ENCODE measurements at places on chromosomes 4 and X. TPM values are rescaled to one million over a fixed set of nuclear protein-coding genes. Genes with fewer than 3 reads are reported as not detected.

- no peak for DNase-seq
Measured at GRCh38 chr4:84258905-84259830, 239.9 kb downstream of the NKX6-1 start.

DNA sequence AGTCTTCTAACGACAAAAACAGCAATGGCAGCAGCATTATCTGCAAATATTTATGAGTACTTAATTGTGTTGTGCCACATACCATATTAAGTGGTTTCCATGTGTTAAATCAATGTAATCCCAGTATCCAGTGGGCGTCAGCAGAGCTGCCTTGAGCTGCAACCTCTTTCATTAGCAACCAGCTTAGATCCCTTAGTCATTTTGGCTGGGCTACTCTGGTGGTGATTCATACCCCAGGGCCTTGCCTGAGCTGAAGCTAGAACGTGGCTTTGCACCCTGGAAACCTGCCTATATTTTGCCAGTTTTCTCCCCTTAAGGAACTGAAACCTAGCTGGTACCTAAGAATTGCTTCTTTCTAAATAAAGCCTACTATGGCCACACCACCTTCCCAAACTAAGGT, 474.3 kb upstream of the FTHL17 start:
- no peak for DNase-seq

- no peak for DNase-seq
Measured at GRCh38 chrX:120269373-120270035, 18.9 kb downstream of the ZBTB33 start.

Gene MAGEA10
- not detected for total RNA-seq

DNA sequence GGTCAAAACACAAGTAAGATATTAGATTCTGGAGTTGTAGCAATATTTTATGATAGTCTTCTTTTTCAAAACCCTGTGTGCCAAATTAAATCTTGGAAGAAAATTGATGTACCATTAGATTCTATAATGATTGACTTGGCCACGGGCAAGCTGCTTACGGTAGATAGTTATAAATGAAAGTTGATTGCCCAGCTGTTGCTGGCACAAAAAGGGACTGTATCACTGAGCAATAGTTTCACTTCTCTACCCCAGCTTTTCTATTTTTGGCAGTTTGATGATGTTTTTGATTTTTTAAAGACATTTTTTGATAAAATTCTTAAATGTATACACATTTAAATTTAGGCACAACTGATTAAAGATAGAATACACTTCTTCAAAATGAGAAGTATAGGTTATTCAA, 333.3 kb downstream of the TRAM1L1 start:
- no peak for DNase-seq

- no peak for DNase-seq
Measured at GRCh38 chr4:11908712-11909111, 480.0 kb upstream of the HS3ST1 start.

GRCh38 chr4:56655209-56655626, 25.9 kb downstream of the HOPX start:
- DNase-seq, result peak; percentile 30

GRCh38 chrX:26083093-26083492, 55.0 kb upstream of the MAGEB18 start:
- no peak for DNase-seq

DNA sequence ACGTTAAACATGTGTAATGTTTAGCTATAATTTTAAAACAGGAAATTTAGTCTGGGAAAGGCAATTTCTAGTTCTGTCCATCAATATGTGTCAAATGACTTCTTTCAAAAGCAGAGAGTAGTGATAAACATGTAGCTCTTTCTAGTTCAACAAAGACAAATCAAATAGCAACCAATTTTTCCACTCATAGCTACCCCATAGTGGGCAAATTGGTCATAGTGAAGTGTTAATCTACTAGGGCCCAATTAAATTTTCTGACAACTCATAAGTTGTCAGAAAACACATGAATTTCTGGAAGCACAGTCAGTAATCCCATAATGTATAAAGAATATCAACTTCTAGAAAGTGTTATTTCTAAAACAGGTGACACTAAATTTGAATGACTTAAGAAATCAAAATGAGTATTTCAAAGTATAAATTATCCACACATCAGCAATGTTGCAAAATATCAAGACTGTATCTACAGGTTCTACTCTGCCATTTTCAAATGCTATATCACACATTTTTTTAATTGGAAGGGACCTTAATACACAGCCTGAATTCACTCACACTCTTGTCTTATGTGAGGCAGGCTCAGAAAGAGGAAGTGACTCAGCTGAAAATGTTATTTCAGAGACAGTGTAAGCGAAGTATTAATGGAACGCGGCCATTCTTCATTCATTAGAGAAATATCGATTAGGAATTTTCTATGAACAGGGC, 7.7 kb downstream of the OCIAD2 start:
- DNase-seq, result no peak

DNA sequence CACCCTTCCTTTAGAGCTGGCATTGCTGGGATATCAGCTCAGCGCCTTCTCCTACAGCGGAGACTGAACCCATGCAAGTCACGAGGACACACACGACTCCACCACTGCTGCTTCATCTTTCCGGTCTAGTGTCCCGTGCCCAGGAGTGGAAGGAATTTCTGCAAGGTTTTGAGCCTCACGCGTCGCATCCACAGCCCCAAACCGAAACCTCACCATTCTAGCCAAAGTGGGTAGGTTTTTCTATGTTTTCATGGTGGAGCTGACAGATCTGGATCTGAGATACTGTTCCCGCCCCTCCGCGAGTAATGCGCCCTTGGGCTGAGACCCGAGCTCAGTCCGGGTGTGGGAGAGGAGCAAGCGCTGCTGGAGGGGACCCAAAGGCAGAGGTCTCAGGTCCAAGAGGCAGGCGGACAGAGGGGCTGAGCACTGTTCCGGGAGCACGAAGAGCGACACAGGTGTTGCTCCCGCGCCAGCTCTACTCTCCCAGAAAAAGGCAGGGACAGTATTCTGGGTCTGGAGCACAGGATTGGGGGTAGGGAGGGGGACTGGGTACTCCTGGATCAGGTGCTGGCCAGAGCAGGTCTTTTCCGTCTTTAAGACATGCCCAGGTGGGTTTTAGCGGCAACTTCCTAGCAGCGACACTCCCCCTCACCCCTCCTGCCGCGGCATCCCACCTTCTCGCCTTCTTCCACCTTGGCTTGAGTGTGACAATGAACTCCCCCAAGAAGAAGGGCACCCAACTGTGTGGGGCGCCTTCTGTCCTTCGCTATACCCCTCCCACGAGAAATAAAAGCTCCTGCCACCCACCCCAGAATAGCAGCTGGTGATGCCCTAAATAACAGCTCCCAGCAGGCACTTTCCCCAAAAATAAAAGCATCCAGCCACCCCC, 1.8 kb downstream of the EPHA5 start:
- DNase-seq, result no peak

Gene MAOA
- total RNA-seq, result not detected

DNA sequence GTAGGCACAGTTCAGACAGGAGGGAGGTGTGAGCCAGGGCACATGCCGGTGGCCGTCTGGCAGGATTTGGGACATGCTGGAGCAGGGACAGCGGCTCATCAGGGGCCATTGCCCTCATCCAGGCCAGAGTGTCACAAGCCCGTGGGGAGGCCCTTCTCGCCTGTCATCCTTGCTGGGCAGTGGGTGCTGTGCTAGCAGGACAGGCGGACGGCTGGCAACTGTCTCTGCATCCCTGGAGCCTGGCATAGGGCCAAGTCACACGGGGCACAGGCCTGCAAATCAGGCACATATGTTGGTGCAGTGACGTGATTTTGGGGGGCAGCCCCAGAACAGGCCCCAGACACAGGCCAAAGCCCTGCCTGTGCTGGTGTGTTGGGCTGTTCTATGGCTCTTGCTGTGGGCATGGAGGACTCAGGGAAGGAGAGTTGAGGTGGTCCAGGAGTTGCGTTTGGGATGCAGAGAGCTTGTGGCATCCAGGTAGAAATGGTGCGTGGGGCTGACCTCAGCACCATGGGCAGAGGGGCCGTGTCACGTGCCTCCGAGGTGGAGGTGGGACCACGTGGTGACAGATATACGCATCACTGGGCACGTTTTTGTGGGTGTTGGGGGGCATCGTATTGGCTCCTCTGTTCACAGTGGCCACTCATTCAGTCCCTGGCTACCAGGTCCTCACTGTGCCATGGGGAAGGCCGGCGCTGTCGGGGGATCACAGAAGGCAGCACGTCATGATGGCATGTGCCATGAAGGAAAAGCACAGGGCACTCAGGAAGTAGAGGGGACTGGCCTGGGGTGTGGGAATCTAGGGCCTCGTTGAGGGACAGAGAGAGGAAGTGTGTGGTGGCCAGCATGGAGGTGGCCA, 14.6 kb upstream of the MSANTD1 start:
- DNase-seq, result no peak

Gene TMEM255A
- total RNA-seq, result not detected

DNA sequence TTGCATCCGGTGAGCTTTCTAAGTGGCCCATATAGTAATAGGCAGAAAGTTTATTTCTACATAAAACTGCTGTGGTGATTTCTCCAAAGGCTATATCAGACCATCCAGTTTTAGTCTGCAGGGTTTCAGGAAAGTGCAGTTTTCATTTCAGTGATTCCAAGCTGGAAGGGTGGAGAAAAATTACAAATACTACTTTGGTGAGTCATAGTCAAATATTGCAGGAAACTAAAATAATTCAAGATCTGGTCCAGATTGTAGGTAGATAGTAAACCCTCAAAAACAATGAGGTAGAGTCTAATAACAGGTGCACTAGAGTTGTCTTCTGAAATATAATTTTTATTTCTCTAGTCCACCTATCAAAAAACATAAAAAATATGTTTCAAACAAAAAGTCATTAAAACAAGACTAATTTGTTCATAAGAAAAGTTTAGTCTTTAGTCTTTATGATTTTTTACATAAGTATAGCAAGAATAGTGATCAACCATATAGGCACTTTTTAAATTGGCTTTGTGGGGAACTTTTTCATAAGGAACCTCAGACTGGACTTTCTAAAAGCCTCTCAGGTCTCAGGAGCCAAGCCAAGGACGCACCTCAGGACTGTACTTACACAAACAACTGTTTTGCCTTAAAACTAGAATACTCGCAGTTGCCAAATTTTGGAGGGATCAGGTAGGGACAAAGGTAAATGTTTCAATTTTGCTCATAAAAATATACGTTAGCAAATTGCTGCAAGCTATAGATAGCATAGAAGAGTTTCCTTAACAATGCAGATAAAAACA, 101.8 kb upstream of the TLR3 start:
- no peak for DNase-seq

Gene MAGEC3
- not detected for total RNA-seq

- DNase-seq, result no peak
Measured at GRCh38 chrX:40237731-40238178, 140.0 kb upstream of the BCOR start.

Gene FIP1L1
- total RNA-seq, result 70.9 TPM

- no peak for DNase-seq
Measured at GRCh38 chrX:109776432-109776831, 43.4 kb upstream of the ACSL4 start.

DNA sequence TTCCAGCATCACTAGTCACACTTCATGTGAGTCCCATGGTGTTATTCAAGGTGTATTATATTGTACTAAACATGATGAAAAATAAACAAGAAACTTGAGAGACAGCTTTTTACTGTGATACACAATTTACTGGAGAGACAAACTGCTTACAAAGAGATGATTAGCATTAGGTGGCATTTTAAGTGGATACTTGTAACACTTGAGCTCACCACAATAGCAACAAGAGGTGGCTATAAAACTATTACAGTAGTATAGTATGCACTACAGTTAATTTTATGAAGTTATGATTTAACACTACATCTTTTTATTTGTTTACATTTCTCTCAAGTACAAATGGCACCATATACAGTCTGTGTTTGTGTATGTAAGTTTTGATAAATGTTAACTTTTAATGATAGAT, 246.6 kb downstream of the PARM1 start:
- no peak for DNase-seq

GRCh38 chrX:95678679-95679078, 1006.0 kb upstream of the DIAPH2 start:
- DNase-seq, result no peak

Gene CXCR3
- total RNA-seq, result 145 TPM

GRCh38 chr4:173735049-173735448, 205.0 kb upstream of the HAND2 start:
- no peak for DNase-seq

GRCh38 chr4:82524570-82525152, 37.1 kb downstream of the TMEM150C start:
- no peak for DNase-seq

- no peak for DNase-seq
Measured at GRCh38 chrX:32966821-32967355, 244.5 kb downstream of the DMD start.

- DNase-seq, result no peak
Measured at GRCh38 chrX:45379236-45379635, 178.6 kb upstream of the DIPK2B start.

Gene TENM3
- total RNA-seq, result not detected

Gene STATH
- not detected for total RNA-seq

DNA sequence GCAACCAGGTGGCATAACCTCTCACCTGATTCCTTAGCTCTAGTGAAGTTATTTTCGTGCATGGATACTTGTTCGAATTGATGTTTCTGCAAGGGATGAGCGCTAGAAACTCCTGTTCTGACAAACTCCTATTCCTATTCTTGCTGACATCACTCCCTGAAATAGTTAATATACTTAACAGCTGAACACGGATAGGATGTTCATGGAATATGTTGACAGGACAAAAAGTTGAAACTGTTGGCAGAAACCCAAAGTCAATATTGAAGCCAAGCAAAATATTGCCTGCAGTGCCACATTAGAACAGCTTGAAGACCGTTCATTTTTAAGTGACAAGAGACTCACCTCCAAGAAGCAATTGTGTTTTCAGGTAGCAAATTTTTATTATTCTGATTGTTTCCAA, at the start of gene KLKB1:
Gene KLKB1 (plus strand): TSS at position 287 of the 400 bp plus-strand sequence. CDS start 689 bp downstream, outside the sequence.
- no peak for DNase-seq

Measured in activated CD8-positive, alpha-beta T cell treated with anti-CD3 and anti-CD28 coated beads, Interleukin-2, amount 10 ng/mL, durations not matched to agents 7 days and 5 days (primary cell).